HepG2 (cell line): ENCODE measurements at places on chromosomes 1 and 21.
A peak's percentile ranks its signal among the peaks of the same experiment; 100 is the strongest.

DNA sequence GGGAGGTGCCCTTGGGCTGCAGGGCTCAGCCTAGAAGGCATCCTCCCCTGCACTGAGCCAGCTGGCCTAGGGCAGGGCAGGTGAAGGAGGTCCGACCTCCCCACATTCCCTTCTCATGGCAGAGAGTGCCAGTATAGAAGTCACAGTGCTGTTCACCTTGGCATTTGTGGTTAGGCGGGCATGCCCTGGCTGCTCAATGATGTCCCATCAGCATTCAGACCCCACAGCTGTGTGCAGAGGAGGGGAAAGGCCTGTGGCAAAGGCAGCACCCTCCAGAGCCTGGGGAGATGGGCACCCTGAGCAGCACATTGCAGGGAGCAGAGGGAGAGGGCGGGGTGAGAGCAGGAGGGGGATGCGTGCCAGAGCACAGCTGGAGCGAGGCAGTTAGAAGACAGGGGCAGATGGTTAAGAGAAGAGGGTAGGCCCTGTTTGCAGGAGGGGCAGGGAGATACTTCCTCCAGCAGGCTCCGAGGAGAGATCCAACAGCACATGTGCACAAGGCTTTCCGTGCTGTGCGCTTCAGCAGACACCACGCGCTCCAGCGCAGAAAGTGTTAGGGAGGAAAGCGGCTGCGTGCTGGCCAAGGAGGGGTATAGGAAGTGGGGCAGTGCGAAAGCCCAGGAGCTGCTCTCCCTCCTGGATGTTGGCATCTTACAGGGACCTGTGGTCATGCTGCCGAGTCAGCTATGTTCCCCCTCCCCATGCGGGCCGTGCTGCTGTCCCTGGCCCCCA lies 43.7 kb upstream of the COL6A1 start:
- DNase-seq: no peak

DNA sequence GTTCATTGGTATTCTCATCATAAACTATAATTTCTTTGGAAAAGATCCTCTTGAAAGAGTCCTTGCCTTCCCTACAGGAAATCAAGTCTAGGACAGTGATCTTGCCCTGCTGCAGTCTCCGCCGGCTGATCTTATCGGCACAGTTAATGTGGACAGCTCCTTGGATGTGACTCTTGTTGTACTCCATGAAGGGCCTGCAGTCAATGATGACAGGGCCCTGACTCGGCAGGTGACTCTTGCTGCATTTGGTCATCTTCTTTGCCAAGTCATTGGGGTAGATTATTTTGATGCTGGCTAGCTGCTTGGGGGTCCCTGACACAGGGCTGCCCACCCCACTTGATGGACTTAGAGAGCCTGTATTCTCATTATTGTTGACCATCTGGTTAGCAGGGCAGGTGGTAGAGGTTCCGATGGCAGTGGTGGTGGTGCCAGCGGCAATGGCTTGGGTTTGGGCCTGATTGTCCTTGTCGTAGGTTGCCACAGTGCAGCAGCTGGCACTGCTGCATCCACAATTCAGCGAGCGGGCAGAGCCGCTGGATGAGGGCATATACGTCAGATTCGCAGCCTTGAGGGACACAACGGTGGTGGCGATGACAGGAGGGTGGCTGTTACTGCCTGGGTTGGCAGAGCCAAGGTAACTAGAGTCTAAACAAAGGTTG lies 2.7 kb downstream of the DUSP10 start:
- DNase-seq: no peak

DNA sequence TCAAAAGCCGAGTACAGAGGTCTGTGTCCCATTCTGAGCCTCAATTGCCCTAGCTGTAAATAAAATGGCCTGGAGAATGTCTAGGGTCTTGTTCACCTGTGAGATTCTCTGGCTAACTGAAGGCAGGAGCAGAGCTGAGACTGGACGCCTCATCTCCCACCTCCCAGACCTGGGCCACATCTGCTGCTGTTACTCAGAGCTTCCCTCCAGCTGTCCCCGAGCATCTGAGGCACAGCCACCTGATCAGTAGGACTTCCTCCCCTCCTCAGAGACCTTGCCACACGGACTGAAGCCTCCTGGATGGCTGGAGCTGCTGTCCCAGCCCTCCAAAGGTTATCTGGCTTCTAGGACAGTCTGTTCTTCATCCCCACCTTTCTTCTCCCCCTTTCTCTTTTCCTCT lies 62.4 kb downstream of the TMEM53 start:
- no peak for DNase-seq

DNA sequence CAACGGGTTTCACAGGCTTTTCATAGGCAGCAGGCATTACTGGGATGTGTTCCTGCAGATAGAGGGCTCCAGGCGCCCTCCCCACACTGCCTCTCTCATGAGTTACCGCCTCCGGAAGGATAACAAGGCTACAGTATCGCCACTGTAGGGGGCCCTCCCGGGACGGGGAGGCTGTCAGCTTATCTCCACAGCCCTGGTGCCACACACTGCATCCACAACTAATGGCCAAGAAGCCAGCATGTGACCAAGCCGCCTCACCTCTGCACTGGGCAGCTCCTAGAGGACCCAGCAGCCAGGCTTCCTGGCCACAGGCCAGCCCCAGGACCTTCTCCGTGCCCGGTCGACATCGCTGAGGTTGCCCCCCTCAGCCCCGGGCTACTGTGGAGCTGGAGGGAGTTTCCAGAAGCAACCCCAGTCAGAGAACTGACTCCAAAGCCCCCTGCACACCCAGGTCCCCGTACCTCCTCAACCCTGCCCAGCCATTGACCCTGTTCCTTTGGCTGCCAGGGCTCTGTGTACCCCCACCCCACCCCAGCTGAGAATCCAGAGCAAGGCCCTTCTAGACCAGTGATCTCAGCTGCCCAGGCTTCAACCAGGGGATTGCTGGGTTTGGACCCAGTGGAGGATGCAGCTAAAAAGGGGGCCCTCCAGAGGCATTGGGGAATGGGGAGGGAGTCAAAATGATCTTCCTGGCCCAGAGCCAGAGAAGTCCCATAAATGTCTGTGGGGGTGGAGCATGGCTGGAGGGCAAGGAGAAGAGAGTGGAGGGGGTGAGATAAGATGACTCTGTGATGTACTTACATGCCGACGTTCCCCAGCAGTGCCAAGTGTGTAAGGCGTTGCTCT lies 45.0 kb downstream of the NEK2 start:
- peak; percentile 83 for DNase-seq

- no peak for DNase-seq
These were observed 213.8 kb downstream of the SIPA1L2 start for GRCh38 chr1:232416026-232416568.

DNA sequence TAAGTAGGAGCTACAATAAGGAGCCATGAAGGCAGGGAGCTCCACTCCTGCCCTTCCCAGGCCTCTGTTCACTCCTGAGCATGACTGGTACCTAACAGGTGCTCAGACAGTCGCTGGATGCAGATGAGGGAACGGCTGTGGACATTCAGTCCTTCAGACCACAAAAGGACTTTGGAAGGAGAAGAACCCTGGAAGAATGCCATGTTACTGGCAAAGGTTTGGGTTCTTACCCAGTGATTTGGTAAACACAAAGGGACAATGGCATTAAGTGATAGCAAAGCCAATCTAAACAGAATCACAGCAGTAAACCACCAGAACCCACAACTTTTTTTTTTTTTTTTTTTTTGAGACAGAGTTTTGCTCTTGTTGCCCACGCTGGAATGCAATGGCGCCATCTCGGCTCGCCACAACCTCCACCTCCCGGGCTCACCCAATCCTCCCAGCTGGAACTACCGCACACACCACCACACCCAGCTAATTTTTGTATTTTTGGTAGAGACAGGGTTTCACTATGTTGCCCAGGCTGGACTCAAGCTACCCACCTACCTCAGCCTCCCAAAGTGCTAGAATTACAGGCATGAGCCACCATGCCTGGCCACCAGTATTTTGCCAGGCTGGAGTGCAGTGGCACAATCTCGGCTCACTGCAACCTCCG lies 7.5 kb upstream of the CBR3 start:
- DNase-seq: peak; percentile 8
